Fibroblast of skin of left biceps (primary cell): ENCODE measurements at places on chromosomes 11 and 22.

DNA sequence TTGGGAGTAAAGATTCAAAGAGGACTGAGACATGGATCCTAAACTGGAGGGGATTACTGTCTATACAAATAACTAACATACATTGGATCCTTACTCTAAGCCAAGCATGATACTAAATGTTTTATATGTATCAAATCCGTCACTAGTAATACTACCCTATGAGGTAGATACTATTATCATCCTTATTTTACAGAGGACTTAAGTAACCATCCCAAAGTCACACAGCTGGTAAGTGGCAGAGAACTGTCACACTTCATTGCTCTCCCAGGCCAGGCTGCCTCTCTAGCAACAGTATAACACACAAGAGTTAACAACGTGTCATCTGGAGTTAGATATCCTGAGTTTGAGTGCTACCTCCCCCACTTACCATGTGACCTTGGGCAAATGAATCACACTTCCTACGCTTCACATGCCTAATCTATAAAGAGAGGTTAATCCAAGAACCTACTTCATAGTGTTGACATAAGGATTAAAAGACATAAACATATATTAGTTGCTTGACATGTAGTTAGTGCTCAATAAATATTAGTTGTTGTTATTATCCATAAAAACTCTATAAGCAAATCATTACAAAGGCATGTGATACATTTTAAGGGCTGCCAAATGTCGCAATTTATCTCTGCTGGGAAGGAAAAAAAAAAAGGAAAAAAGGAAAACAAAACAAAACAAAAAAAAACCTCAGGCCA is 33.8 kb upstream of the SPON1 start:
- DNase-seq = no peak

GRCh38 chr11:116771935-116772334 is 852 bp downstream of the BUD13 start:
- DNase-seq = no peak

DNA sequence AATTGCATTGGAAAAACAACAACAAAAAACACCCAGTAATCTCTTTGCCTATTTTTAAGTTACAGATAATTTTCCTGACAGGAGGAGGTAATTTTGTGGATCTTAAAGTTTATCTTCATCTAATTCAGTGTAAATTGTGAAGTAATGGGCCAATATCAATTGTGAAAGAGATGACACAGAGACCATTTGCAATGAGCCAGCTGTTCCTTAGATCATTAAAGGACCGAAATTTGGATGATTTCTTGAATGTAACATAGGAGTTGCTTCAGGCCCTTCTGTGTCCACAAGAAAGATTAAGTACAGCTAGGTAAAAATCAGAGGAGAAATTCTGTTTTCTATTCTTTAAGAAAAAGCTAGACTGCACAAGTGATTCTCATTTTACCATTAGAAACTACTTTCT is 718.5 kb upstream of the ANO3 start:
- DNase-seq = no peak

DNA sequence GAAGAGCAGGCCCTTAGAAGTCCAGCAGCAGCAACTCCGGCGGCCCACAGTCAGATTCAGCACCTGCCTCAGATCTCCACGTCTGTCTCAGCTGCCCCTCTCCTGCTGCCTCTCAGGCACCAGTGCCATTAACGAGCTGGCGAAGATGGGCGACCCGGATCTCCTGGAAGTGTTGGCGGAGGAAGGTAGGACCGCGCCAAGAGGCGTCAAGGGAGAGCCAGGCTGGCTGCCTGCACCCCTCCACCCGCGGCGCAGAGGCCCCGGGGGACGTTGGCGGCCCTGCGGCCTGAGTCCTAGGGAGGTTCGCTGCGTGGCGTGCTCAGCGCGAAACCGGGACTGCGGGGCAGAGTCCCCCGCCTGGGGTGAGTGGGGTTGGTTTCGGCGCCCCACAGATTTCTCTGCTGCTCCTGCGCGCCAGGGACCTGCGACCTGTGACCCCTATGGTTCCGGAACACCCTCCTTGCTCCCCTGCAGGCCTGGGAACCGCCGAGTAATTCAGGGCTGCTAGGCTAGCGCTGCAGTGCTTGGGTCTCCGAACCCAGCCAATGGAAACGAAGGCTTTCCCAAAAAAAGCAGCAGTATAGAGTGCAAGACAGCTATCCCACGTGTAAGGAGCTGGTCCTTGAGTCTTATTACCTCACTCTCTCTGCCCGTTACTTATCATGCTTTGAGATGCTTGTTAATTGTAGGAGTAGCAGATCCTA is 615 bp downstream of the ANO5 start:
- DNase-seq = no peak

GRCh38 chr11:104510169-104510568 is 346.2 kb upstream of the PDGFD start:
- DNase-seq = no peak

DNA sequence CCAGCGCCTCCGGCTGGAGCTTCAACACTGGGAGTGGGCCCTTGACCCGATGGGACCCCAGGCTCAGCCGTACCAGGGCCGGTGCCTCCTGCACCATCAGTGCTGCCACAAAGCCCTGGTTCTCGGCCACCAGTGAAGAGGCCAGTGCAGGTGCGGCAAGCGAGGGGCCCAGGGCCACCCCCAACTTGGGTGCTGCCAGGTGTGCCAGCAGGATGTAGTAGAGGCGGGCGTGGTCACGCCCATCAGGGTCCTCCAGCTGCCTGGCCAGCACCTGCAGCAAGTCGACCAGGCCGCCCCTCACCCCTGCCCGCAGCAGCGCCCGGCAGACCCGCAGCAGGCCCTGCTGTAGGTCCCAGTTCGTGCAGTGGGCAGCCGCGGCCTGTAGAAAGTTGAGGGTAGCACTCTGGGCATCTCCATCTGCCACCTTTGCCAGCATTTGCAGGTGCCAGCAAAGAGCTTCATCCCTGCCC is 2.3 kb downstream of the AP5B1 start:
- DNase-seq = no peak

DNA sequence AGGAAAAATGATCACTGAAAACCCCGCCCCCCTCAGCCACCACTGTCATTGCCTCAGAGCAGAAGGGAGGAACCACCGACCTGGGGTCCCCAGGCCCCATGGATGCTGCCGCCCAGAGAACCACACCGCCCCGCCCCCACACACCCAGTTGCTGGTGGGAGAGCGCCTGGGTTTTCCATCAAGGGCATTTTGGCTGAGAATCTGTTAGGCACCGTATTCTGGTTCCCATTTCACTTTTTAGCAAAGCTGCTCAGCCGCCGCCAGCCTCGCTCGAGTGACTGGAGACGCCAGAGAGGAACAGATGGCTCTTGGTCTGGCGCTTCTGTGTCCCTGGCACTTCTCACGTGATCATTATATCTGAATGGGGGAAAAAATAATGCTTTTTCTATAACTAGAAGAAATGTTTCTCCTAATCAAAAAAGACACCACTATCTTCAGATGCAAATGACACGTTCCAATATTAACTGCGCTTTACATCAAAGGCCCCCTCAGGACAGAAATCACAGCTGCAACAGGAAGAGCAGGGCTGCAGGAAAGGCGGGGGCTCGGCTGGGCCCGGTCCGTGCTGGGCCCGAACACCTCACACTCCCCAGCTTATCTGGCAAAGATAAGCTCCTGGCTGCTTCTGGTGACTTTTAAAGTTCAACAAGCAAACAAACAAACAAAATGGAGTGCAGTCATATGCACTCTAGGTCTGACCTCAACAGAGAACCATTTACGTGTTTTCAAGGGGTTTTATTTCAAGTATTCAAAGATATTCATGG is 149.8 kb downstream of the MPPED1 start:
- no peak for DNase-seq

DNA sequence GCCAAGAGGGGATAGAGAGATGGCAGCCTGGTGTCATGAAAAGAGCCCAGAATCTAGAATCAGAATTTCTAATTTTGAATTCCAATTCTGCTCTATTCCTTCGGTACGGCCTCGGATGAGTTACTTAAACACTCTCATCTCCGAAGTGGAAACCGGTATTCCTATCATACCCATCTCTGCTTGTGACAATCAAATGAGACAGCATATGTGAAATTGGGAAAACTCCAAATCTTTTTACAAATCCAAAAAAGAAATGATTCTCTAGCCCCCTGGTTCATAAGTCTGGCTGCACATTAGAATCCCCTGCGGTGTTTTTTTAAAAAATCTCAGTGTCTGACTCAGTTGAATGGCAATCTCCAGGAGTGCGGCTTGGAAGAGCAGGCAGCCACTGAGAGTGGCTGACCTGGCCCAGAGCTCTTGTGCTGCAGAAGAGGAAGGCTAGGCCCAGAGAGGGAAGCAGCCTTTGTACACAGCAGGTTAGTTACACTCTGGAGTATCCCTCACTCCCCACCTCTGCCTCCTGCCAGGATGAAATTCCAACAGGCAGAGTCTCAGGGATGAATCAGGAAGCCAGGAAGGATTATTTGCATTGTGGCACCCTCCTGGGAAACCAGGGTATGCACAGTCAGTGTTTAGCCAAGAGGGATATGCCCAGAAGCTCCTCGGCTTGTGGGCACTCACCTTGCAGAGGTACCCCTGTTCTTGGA is 93.6 kb upstream of the ISX start:
- DNase-seq = no peak

DNA sequence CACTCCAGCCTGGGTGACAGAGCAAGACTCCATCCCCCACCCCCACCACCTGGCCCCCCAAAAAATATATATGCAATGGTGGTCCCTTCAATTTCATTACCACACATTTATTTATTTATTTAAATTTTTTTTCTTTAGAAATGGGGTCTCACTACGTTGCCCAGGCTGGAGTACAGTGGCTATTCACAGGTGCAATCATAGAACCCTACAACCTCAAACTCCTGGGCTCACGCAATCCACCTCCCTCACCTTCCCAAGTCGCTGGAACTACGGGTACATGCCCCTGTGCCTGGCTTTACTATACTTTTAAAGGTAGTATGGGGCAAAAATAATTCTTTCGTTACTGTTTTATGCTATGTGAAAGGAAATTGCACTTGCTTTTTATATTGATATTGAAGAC is 50.9 kb upstream of the EP300 start:
- no peak for DNase-seq

DNA sequence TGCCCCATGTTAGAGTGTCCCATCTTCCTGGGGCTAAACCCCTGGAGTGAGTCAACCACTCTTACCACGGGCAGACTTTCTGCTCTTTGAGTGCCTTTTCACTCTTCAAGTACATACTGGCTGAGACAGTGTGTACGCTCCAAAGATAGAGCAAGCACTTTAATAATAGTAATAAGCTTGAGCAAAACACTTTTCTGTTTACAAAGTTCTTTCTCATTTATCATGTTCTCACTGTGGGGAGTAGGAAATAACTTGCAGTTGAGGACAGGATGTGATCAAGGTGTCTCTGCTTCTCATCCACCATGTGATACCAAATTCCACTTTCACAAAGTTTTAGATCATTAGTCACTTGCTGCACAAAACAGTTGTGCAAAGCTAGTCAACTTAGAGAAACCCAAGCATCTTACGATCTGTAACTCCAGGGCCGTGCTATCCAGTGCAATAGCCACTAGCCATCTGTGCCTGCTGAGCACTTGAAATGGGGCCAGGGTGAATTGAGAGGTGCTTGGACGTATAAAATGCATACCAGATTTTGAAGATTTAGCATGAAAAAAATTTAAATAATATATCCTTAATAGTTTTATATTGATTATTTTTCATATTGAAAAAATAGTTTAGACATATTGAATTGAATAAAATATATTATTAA is 135.3 kb downstream of the KIF18A start:
- no peak for DNase-seq

- DNase-seq = no peak
Measured at GRCh38 chr11:79276736-79277325, 164.0 kb downstream of the TENM4 start.

DNA sequence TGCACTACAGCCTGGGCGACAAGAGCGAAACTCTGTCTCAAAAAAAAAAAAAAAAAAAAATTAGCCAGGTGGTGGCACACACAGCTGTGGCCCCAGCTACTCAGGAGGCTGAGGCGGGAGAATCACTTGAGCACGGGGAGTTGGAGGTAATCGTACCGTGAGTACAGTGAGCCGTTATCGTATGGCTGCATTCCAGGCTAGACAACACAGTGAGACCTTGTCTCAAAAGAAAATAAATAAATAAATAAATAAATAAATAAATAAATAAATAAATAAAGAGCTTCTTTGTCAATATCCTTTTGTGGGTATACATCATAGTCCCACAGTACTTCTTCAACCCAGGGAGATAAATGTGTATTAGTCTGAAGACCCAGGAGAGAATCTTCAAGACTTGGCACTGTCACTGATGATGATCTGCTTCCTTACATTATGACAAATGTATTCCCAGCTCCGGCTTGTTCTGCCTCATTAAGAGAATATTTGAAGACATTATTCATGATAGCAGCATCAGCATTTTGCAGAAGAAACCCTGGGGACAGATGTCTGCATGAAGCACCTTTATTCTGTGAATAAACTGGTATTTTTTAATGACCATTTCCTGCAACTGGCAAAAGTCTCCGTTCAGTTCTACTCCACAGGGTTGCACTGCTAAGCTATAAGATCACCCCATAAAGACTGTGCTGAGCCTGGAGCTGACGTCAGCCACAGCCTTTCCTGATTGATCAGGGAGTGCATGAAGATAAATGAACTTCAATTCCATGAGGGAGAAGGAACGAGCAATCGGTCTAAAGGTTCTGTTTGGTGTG is 1.6 kb upstream of the ACY3 start:
- no peak for DNase-seq

- no peak for DNase-seq
Measured at GRCh38 chr11:46560300-46560991, 33.4 kb downstream of the AMBRA1 start.

DNA sequence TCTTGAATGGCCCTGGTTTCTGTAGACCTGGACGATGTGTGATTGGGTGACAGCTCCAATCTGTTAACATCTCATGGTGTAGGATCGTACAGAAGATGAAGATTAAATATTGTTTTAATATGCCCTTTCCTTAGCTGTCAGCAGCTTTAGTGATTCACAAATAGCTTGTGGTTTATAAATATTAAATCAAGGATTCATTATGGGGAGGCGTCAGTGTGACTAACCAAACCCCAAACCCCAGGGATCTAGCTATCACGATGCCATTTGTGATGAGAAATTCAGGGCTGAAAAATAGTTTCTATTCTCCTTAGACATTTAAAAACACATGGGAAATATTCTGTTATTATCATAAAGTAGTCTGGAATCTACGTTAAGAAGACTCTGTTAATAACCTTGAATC is 73.4 kb downstream of the NCAM1 start:
- peak; percentile 41 for DNase-seq

- DNase-seq = no peak
Measured at GRCh38 chr22:32916025-32916424, 114.5 kb downstream of the TIMP3 start.

DNA sequence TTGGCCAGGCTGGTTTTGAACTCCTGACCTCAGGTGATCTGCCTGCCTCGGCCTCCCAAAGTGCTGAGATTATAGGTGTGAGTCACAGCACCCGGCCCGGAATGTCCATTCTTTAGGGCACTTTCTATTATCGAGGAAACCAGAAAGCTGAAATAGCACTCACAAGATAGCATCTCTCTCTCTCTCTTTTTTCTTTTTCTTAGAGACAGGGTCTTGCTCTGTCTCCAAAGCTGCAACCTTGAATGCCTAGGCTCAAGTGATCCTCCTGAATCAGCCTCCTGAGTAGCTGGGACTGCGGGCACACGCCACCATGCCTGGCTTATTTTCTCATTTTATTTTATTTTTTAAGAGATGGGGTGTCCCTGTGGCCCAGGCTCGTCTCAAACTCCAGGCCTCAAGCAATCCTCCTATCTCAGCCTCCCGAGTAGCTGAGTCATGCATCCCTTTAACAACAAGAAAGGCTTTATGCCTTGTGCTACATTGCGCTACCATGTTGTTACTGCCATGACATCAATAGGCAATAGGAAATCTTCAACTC is 7.2 kb upstream of the EED start:
- no peak for DNase-seq

- DNase-seq = no peak
Measured at GRCh38 chr11:477052-477715, 27.1 kb downstream of the PTDSS2 start.

- no peak for DNase-seq
Measured at GRCh38 chr22:42752912-42753311, 32.2 kb upstream of the A4GALT start.
